Stimulated activated CD4-positive, alpha-beta T cell treated with anti-CD3 and anti-CD28 coated beads, Interleukin-15, amount 100 ng/mL, for 48 hours (primary cell): ENCODE measurements at places on chromosomes 11 and 22.

- DNase-seq, result no peak
Observed at GRCh38 chr11:60377401-60378136, 763 bp upstream of the MS4A7 start.

GRCh38 chr11:89381094-89381493 lies 110.1 kb downstream of the NOX4 start:
- no peak for DNase-seq

DNA sequence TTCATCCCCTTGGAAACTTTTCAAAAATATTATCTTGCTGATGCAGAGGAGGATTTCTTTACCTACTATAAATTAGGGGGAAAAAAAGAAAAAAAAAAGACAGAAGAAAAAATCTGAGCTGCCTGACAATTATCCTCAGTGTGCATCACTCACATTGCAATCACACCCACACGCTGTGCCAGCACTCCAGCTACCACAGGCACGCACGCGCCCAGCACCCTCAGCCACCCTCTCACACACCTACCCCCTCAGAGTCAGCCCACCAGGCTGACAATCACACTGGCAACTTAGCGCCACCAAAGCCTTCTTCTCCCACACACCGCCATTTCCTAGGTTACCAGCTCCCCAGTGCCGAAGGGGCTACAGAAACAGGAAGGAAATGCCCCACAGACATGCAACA lies 236.1 kb downstream of the KCNA4 start:
- DNase-seq, result no peak

GRCh38 chr11:64879244-64879900 lies 951 bp upstream of the EHD1 start:
- no peak for DNase-seq

DNA sequence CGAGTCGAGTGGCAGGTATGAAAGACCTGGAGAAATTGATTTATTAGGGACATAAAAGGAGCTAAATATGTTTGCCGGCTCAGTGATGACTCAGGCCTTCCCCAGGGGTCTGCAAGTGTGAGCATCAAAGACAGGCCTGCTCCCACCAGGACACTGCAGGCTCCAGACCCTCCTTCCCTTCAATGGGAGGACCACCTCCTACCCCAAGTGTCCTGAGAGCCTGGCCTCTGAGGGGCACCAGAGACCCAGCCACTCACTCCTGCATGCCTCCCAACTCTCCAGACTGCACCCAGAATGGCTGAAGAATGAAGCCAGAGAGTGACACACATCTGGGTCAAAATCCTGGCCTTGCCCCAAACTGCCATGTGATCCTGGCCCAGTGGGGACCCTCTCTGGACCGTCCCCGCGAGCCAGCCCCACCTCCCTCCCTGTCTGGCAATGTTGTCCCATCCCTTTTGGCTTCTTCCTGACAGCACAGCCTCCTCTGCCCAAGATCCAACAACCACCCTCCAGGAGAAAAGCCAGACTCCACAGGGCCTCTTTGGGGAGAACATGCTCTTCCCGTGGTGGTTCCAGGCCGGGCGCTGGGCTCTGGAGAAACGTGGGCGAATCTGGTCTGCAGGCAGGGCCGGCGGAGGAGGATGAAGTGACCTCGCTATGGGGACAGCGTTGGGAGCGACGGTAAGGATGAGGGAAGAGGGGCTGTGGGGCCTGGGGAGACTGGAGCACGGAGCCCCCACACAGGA lies 36.2 kb downstream of the CYTH4 start:
- no peak for DNase-seq

DNA sequence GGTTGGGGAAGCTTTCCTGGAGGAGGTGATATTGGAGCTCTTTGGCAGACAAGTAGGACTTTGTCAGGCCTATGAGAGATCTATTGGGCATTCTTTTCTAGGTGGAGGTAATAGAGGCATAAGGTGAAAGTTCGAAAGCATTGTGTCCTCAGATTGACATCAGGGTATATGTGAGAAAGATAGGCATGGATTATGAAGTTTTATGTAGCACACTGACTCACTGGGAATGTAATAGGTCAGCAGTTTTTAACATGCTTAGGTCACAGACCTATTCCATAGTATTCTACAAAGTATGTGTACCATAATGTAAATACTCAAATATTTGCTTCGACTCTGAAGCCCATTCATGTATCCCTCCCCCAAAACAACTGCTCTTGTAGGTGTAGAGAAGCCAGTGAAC lies 11.8 kb downstream of the HIKESHI start:
- DNase-seq, result no peak

DNA sequence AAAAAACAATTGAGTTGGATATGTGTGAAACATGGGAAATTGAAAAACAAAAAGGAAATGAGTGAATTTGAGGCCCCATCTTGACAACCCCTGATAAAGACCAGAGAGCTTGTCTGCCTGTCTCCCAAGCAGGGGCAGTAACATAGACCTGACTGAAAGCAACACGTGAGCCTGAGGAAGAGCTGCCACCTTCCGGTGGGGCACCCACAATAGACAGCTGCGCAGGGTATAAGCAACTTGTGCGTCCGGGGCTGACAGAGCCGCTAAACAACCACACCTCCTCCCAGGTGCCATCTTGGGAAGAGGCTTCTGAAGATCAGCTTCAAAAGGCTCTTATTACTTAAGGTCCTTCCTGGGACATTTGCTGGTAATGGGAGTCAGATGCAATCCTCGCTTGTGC lies 166.8 kb downstream of the NTM start:
- DNase-seq, result no peak

- no peak for DNase-seq
Observed at GRCh38 chr11:81255895-81256294, 1477.8 kb downstream of the FAM181B start.

DNA sequence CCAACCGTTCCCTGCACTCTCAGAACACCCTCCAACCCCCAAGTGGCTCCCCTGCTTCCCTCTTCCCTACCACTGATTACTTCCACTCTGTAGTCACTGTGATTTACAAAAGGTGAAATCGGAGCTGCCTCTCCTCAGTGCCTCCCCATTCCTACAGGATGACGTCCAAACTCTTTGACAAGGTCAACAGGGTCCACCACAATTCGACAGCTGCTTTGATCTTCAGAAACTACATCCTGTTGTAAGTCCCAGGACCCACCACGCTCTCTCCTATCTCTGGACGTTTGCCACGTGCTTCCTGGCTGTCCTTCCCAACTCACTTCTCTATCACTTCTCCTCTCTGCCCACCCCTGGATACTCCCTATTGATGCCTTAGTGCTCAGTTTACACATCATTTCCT lies 85.0 kb upstream of the EIF3D start:
- no peak for DNase-seq

GRCh38 chr11:73135346-73136284 lies 6.5 kb downstream of the FCHSD2 start:
- DNase-seq, result no peak

DNA sequence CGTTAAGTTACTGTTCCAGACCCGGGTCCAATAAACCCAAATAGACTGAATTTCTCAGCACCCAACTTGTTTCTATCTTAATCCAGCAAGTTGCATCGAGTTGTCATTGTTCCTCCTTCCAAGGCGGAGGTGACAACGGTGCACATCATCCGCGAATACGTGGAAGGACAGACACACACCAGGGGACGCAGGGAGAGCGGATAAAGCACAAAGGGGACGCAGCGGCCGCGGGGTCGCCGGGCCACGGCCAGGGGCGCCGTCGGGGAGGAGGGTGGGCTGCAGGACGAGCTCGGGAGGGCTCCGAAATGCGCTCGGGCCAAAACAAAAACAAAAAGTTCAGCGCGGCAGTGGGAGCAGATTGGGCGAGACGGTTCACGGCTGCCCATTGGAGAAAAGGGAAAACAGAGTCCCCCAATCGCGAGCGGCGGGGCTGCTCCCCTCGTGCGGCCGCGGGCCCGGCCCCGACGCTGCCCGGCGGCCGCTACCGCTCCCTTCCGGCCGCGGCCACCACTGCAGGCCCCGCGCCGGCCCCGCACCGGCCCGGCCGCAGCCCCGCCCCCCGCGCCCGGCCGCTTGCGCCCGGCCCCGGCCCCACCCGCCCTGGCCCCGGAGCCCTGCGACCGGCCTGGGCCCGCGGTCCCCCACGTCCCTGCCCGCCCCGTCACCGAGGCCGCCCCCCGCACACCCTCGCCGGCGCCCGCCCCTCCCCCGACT lies 518 bp downstream of the KMT5B start:
- no peak for DNase-seq

DNA sequence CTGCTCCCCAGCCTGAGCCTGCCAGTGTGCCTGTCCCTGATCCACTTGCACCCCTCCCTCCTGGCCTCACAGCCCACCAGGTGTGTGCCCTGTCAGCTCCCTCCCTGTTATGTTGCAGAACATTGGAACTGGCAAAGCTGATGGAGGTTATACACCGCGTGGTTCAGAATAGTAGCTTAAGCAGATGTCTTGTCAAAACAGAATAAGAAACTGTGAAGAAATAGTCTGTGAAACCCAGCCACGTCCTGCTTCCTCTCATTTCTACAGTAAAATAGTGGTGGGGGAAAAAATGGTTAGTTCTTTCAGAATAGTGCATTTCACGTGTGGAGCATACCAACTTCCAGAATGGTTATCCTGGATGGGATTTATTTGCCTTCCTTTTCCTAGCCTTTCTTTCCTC lies 161.2 kb upstream of the NAV2 start:
- no peak for DNase-seq

DNA sequence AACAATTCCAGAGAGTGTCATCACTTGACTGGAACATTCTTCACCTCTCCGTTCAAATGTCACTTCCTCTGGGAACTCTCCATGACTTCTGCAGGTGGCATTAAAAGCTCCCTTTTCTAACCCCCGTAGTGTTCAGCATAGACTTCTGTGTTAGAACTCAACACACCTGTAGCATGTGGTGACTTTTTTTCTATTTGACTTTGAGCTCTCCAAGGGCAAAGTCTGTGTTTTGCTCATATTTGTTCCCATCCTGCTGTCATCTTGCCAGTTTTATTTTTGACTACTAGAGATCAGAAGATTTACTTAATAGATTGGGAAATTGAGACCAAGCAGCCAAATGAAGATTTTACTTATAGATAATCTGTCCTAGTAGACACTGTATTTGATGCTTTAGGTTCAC lies 367.1 kb downstream of the INSC start:
- no peak for DNase-seq

DNA sequence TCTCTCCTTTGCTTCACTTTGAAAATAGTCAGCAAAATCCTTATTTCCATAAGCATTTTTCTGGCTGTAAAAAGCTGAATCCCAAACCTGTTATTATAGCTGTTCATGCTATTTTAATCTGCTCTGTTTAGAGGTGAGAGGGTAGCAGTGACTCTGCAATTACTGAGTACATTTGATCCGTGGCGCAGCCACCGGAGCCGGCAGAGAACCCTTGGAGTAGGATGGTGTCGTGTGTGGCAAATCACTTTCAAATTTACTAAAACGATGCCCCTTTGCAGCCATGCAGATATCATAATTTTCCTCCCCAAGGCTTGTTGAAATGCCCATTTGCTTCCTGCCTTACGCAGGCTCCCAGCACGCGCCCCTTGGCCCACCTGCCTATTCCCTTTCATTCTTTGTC lies 69.6 kb downstream of the ZBTB16 start:
- DNase-seq, result no peak

- DNase-seq, result no peak
Observed at GRCh38 chr22:30398685-30399680, 2.2 kb downstream of the SEC14L2 start.

- DNase-seq, result peak; percentile 45
Observed at GRCh38 chr11:118608360-118609227, 1.2 kb downstream of the PHLDB1 start.

GRCh38 chr11:115606498-115607220 lies 102.4 kb upstream of the CADM1 start:
- no peak for DNase-seq

- DNase-seq, result no peak
Observed at GRCh38 chr11:56846631-56847576, 98.4 kb upstream of the OR9G4 start.

GRCh38 chr11:33716243-33716642 lies 15.6 kb upstream of the C11orf91 start:
- DNase-seq, result no peak

GRCh38 chr11:77589181-77589520 lies 602 bp upstream of the AQP11 start:
- DNase-seq, result no peak

DNA sequence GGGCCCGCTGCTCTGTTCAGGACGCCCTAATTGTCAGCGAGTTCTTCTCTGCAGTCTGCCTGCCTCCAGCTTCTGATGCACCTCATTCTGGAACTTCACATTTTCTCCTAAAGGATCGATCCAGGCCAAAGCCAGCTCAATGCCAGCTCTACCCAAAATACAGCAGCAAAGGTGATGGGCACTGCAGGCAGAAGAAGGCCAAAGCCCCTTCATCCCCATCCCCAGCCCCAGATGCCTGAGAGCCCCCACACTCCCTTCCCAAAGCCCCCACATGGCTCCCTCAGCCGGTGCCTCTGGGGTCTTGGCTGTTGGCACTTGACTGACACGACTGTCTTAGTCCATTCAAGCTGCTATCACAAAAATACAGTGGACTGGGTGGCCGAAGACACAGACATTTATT lies 410.3 kb downstream of the BRD1 start:
- DNase-seq, result no peak

DNA sequence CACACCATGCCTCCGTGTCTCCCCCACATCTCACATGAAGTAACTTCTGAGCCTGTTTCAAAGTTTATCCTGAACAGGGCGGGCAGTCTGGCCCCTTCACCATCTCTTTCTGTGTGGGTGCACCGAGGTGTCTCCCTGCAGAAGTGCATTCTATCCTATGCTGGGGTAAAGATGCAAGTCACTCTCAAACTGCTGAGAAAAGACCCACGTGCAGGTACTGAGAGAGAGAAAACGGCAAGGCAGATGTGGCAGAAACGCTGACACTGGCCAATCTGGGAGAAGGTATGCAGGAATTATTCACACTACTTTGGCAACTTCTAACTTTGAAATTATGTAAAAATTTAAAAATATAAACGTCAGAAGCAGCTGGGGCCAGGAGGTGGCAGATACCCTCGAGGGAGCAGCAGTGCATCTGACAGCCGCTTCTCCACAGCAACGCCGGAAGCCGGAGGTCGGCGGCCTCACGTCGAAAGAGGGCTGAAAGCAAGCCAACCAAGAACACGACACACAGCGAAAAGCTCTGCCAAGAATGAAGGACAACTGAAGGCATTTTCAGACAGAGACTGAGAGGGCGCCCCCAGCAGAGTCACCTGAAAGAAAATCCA lies 34.2 kb upstream of the MOB2 start:
- no peak for DNase-seq

DNA sequence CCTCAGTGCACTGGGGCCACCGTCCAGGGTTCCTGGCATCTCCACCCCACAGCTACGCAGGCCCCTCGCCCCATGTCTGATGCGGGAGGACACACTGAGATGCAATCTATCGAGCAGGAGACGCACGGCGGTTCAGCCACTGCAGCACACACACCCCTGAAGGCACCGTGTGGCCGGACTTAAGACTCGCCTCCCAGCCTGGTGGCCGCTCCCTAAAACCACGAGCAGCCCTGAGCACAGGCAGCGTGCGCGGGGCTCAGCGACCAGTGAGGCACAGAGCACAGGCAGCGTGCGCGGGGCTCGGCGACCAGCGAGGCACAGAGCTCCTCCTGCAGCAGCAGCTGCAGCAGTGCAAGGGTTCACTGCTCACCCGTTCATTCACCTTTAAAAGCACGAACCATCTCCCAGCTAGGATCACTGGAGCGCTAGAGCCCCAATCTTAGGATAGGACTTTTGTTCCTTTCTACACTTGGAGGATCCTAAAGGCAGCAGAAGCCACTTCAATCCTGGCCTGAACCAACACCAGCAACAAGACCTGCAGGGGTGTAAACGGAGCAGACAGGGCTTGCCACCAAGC lies 31.4 kb downstream of the TOLLIP start:
- DNase-seq, result no peak

GRCh38 chr11:4181782-4182721 lies 87.5 kb downstream of the RRM1 start:
- peak; percentile 10 for DNase-seq
